ENCODE measurements at places on chromosomes 1 and 21.

DNA sequence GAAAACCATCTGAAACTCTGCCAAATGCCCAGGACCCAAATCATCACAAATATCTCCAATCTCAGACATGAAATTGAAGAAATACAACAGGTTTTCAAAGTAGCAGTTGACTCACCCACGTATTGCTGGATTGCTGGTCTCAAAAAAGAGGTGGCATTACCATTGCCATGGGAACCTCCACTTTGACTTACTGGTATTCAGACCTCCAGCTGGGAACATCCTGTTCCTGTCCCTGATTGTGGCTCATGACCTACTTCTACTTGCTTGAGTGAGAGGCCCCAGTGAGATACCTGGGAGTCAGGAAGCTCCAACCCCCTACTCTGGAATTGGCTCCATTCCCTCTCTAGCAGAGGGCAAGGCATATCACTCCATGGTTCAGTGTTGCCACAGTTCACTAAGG, 64.6 kb downstream of the NMNAT2 start:
- DNase-seq: no peak

DNA sequence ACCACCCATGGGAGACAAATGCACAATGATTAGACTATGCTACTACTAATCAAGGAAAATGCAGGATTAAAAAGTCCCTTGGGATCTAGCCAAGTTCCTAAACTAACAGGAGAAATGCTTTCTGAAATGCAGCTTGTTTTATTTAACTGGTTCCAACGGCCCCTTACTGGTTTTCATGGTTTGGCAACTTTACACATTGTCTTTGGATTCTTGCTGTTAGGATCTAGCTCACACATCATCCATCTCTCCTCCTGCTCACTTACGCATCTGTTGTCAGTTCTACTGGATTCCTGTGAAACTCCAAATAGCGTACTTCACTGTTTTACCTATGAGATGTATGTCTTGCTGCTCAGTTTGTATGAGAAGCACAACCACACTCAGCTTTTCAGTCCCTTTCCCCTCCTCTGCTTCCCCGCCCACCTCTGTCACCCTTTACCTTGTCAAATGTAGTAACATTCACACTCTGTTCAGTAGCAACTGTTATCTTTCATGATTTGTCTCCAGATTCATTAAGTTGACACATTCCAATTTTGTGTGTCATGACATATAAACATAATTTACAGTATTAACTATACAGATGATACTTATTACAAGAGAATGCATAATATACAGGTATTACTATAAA, 130.1 kb downstream of the SIM2 start:
- no peak for DNase-seq

- no peak for DNase-seq
Observed at GRCh38 chr1:179750630-179751029, 7.5 kb downstream of the FAM163A start.

- DNase-seq: no peak
Observed at GRCh38 chr1:174786760-174787159, 213.0 kb upstream of the CACYBP start.

- no peak for DNase-seq
Observed at GRCh38 chr1:10626791-10627410, 152.2 kb downstream of the PEX14 start.

DNA sequence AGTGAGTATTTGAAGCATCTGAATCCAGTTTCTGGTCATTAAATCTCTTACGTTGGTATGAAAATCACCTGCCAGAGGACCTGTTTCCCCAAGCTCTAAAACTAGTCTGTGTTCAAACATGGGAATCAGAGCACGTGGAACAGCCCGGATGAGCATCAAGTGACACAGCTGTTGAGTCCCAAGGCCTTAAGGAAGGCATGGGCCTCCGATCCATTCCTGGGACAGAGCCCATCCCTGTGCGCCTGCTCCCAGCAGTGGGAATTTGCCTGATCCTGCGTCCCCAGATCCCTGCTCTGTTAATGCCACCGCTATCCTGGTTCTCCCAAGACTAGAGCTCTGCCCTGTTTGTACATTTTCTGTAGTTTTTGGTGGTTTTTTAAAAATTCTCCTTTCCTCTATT, 68.4 kb upstream of the FBXO28 start:
- DNase-seq: no peak

DNA sequence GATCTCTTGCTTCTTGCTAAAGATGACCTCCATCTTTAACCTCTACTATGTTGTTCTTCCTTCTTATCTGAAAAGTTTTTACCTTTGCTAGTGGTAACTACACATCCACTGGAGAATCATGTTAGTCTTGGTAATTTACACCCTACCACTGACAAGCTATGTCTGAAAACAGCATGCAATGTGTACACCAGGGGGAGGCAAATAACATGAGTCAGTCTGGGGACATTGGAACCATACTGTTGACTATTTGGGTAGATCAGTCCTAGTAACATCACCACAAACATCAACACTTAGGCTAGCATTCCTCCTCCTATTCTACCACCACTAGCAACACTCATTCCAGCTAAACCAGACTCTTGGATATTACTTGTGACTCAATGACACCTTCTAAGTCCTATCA, 549.0 kb downstream of the KCNT2 start:
- no peak for DNase-seq

- DNase-seq: no peak
Observed at GRCh38 chr1:147794570-147794969, 34.2 kb upstream of the GJA5 start.

DNA sequence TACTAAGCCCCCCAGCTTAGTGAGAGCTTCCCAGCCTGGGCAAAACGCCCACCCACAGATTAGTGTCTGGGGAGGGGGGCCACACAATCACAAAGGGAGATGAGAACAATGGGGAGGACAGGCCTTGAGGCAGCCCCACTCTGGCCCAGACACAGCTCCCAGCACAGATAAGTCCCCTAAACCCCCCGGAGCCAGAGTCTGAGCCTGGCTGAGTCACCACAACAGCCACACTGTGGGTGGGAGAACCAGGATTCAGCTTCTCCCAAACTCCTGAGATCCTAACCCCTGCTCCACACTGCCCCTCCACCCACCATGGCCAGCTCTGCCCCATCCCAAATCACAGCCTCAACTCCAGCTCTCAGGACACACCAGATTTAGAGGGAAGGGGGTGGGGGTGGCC, 4.2 kb downstream of the NECTIN4 start:
- no peak for DNase-seq

GRCh38 chr21:33569991-33570390, 18.5 kb downstream of the DONSON start:
- no peak for DNase-seq

- DNase-seq: peak; percentile 73
Observed at GRCh38 chr1:67724928-67725560, 40.0 kb downstream of the GADD45A start.

- no peak for DNase-seq
Observed at GRCh38 chr1:237640011-237640671, 250.6 kb downstream of the ZP4 start.

DNA sequence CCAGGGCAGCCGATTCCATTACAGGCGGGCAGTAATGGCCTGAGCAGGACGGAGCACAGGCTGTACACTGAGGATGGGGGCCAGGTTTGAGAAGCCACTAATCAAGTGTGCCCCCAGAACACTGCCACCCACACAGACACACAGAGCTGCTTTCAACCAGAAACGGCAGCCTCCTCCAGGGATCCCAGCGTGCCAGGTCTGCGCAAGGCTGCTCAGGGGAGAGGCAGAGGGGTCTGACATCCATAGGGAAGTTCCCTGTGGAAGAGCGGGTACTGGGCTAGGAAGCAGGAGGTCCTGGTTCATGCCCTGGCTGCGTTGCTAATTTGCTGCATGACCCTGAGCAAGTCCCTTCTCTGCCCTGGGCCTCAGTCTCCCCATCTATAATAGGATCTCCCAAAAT, 26.1 kb upstream of the ALDH4A1 start:
- no peak for DNase-seq

- DNase-seq: no peak
Observed at GRCh38 chr1:155053531-155054105, 2.5 kb downstream of the ADAM15 start.

DNA sequence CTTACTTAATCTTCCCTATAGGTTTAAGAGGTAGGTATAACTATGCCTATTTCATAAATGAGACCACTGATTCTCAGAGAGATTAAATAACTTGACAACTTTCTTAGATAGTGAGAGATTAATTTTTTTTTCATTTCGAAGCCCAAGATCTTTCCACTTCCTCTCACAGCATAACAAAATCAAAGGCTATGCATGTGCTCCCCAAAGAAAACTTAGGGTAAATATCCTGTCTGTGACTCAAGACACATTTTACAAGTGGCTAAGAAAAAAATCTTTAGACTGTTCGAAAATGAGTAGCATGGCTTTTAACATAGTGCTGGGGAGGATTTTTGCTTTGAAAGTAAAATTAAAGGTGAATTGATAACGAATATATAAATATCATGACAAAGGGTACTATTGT, 8.2 kb upstream of the C1orf141 start:
- no peak for DNase-seq

DNA sequence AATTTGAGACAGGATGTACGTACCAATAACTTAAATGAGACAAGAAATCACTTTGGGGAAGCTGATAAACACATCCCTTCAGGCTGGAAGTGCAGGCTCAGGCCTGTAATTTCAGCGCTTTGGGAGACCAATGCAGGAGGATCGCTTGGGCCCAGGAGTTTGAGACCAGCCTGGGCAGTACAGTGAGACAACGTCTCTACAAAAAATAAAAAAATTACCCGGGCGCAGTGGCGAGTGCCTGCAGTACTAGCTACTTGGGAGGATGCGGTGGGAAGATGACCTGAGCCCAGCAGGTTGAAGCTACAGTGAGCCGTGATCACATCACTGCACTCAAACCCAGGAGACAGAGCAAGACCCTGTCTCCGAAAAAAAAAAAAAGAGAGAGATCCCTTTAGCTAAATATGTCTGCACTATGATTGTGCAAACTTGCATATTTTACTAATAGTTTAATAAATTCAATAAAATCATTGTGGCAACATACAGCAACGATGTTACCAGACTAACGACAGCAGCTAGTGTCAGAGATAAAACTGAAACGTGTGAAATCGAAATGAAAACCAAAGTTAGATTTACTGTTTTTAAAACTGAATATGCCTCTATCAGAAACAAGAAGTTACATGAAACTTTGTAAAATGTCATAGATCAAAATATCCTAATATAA, 54.7 kb downstream of the CD2 start:
- DNase-seq: no peak

DNA sequence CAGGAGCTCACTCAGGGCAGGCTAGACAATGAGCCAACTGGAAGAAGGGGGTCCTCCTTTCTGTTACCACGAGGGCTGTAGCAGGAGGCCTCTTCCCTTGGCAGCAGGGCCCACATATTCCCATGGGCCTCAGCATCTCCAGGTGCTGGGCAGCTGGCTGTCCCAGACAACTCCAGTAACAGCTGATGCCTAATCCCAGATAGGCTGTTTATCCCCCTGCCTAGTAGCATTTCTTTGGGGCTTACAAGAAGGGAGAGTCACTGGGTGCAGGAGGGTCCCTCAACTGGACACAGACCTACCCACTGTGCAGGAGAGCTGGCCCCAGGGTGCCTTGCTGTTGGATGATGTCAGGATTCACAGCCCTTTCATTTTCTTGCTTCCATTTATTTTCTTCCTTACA, 278.2 kb downstream of the DSCAM start:
- no peak for DNase-seq

- DNase-seq: no peak
Observed at GRCh38 chr1:158485455-158485854, 13.4 kb downstream of the OR10R2 start.

DNA sequence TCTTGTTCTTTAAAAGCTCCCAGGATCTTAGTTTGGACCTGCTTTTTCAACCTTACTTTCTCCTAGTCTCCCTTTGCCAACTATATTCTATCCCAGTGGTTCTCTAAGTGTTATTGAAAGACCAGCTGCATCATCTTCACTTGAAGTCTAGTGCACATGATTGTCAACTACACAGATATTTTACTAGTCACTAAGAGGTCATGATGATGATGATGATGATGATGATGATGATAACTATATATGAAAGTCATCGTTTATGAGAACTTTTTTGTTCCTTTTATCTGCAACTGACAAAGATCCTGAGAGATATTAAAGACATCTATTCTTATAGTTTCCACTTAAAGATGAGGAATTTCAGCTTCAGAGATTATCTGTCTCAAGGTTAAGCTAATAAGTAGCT, 479.0 kb upstream of the ZRANB2 start:
- DNase-seq: no peak

- no peak for DNase-seq
Observed at GRCh38 chr1:183869664-183870063, 64.7 kb downstream of the RGL1 start.

- no peak for DNase-seq
Observed at GRCh38 chr1:27980216-27980845, 20.6 kb downstream of the XKR8 start.

DNA sequence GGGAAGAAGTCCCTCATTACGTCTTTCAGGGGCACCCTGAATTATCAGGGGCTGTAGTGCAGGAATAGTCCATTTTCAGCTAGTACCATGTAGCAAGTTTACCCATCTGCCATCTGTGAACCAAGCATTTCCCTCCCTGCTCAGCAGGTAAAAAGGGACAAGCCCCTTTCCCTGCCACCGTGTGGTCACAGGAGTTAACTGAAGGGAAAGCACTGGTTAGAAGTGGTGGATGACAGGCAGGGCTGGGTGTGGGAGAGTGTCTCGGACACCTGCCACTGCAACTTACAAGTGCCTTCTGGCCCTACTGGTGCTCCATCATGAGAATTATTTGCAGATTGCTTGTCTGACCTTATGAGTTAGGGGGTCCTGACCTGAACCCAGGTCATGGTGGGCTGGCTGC, 32.0 kb upstream of the IGSF5 start:
- DNase-seq: no peak

DNA sequence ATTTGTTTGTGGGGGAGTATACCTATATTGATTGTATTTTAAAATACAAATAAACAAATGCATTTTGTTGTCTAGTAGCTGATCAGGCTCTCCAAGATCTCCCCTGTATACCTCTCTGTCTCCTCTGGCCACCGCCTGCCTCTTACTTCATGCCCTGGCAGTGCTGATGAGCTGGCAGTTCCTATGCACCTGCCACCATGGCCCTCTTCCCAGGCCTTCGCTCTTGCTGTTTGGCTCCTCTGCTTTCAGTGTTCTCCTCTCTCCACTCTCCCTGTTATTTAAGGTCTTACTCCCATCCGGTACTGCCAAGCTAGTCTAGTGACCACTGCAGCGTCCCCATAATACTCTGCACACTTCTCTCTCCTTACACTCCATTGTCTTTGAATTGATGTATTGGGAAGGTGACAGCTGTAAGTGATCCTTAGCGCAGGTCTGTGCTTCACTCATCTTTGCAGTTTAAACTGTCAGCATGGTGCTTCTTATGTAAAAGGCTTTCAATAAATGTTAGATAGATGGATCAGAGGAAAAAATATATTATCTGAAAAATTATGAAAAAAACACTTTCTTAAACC, 88.1 kb upstream of the ATP1A1 start:
- no peak for DNase-seq

DNA sequence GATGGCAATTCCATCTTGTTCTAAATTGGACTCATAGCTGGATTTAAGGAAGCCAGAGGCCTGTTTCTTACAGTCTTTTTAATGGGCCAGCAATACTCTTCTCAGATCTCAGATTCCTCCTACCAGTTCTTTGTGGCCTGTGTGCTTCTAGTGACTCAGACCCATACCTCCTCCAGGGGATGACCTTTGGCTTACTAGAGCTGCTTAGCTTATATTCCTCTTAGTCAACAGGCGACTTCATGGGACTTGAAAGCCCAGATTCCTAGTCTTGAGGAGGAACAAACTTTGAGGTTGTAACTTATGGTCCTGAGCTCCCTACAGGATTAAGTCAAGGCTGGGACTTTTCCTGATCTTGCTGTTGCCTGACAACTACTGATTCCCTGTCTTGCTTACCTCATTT, 12.4 kb upstream of the PAPPA2 start:
- DNase-seq: peak; percentile 5

All from kidney glomerular epithelial cell (primary cell).